ENCODE measurements at places on chromosomes 7 and 10.

- DNase-seq: no peak
These were observed 45.8 kb downstream of the GPR85 start for GRCh38 chr7:113040849-113041248.

GRCh38 chr10:129914960-129915359 is 49.1 kb downstream of the EBF3 start:
- peak; percentile 0 for DNase-seq

GRCh38 chr7:18294411-18294810 is 201.1 kb upstream of the HDAC9 start:
- no peak for DNase-seq

DNA sequence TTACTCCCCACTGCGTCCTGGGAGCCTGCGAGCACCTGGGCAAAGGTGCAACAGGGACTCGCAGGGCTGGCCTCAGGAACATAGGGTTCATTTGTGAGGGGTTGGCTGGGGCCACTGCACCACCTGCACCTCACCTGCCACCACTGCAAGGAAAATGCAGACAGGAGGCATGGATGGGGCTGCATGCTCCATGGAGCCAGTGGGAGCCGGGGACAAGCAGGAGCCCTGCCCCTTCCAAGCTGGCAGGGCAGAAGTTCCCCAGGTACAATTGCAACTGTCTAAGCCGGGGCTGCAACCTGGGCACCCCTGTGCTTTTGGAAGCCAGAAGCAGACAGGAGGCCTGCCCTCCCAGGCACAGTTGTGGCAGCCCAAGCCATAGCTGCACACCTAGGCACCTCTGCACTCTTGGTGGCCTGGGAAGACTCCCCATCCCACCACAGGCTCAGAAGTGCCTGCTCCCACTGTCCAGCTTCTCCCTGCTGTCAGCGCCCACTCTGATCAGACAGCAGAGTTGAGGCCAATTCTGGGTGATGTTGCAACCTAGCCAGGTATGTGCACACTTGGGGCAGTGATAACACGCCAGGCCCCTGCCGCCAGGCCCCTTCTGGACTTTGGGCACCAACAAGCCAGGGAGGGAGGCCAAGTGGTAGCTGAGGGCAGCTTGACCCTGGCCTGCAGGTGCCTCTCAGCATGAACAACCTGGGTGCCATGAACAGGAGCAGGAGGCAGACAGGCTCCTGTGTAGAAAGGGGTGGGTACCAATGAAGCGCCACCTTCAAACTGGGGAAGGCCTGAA is 58.2 kb downstream of the TMEM106B start:
- DNase-seq: no peak

DNA sequence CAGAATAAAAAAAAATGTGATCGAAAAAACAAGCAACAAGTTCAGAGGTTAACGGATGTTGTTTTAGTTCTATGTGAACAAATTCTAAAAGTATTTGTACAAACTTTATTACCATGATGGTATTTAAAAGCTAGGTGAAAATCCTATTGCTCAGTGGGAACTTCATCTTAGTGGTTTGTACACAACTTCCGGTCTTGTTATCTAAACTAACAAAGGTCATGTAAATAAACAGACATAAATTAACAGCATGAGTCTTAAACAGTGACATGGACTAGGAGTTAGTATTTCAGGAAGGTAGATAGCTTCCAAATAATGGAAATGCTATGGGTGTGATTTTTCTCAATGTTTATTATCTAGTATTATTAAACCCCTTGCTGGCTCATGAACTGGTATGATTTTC is 83.8 kb downstream of the SPAG6 start:
- no peak for DNase-seq

GRCh38 chr10:132963430-132963960 is 21.1 kb upstream of the CFAP46 start:
- no peak for DNase-seq

GRCh38 chr10:3438606-3439005 is 266.0 kb upstream of the PITRM1 start:
- no peak for DNase-seq

GRCh38 chr10:83935339-83935736 is 204.0 kb upstream of the GHITM start:
- DNase-seq: no peak

DNA sequence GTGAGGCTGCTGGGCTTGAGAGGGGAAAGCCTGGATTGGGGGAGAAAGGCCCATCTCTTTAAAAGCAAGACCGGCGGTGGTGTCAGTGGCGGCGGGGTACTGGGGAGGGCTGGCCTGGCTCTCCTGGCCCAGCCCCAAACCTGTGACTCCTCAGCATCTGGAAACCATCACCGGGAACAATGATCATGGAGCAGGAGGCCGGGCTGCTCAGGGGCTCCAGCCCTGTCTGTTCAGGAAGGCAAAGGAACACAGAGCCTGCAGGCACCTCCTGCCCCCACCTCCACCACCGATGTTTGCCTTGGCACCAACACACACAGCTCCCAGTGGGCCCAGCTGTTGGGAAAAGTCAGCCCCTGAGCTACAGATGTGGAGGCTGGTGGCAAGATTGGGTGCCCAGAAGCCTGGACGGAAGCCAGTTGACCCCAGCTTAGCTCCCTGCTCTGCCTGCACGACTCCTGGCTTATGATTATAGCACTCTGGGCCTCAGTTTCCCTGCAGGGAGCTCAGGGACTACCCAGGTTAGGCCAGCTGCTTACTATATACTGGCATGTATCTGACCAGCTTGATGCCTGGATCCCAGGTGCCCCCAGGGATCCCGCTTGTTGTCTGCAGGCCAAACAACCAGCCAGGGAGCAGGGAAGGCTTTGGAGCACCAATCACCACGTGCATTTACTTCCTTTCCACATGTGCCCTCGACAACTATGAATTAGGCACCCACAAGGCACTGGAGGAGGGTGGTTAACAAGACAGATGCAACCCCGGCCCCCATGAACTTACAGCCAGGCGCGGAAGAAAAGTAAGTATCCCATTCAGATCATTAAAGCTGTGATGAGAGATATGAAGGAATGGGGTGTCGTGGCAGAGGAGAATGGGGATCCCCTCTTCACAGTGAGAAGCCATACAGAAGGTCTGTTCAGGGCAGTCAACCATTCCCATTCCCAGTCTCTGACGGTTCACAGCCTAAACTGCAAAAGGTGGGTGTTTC is 37.3 kb downstream of the ZCCHC24 start:
- no peak for DNase-seq

GRCh38 chr7:157821959-157822687 is 485.3 kb downstream of the DNAJB6 start:
- no peak for DNase-seq

GRCh38 chr10:113138937-113139585 is 189.0 kb downstream of the TCF7L2 start:
- no peak for DNase-seq

DNA sequence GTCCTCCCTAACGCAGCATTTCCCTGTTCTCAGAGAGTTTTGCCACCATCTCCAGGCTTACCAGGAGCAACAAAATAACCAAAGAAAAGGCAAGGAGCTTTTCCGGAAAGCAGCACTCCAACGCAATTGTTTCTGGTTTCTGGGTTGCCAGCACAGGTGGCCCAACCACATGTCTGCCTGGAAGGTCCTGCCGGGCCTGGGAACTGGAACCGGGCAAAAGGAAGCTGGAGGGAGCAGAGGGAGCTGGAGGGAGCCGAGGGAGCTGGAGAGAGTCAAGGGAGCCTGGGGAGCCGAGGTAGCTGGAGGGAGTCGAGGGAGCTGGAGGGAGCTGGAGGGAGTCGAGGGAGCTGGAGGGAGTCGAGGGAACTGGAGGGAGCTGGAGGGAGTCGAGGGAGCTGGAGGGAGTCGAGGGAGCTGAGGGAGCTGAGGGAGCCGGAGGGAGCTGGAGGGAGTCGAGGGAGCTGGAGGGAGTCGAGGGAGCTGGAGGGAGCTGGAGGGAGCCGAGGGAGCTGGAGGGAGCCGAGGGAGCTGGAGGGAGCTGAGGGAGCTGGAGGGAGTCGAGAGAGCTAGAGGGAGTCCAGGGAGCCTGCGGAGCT is 54.6 kb downstream of the STK32C start:
- DNase-seq: no peak

DNA sequence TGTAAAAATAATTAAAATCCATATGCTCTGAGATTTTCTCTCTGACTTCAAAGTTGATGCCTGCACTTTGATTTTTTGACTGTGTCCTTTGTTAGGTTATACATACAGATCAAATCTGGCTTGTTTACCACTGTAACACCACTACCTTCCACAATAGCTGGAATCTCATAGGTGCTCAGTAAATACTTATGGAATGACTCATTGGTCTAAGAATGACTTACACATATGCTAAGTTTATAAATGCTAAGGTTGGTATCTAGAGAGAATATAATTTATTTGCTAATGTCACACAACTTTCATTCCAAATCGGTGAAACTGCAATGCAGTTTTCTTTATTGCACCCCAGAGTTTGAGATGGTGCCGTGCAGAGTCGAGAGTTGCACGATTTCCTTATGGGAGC is 578.5 kb downstream of the SH2D4B start:
- DNase-seq: no peak

GRCh38 chr7:151551820-151552219 is 32.1 kb upstream of the RHEB start:
- no peak for DNase-seq

DNA sequence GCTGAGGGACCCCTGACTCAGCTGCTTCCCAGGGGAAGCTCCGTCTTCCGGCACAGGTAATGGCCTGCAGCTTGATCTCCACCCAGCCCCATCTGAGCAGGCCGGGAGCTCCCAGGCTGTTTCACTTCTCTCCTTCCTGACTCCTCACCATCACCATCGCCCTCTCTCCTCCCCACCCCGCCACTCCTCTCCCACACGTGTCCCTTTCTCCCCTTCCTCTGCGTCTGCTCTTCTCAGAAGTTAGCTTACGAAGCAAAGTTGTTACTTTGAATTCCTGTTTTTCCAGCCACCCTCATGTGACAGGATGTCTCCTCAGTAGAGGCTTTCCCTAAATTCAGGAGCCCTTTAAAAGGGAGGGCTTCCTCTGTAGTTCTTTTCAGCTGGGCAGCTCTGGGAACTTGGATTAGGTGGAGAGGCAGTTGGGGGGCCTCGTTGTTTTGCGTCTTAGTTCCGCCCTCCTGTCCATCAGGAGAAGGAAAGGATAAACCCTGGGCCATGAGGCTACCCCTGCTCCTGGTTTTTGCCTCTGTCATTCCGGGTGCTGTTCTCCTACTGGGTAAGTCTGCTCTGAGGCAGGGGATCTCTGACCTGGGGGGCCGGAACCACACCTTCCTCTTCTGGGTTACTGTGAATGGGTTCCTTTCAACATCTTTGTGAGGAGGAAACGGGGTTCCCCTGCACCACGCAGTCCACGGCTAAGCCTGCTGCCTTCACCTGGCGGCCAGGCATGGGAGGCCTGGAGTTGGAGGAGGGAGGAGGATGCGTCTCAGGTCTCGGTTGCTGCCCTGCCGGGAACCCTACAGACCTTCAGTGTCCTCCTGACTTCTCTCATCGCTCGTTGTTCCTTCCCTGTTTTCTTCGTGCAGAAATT is at the start of gene MRC1:
Gene MRC1 (plus strand): TSS at position 378 of the 871 bp plus-strand sequence. CDS start 118 bp downstream, at position 496.
- DNase-seq: no peak

GRCh38 chr10:97640868-97641811 is 669 bp downstream of the PI4K2A start:
- DNase-seq: peak; percentile 32

GRCh38 chr7:87735360-87735759 is 107.2 kb downstream of the RUNDC3B start:
- no peak for DNase-seq

- DNase-seq: no peak
These were observed 48.9 kb downstream of the PARD3 start for GRCh38 chr10:34766266-34766600.

- DNase-seq: no peak
These were observed 261.5 kb downstream of the MALRD1 start for GRCh38 chr10:19310066-19310465.

- DNase-seq: no peak
These were observed 323.4 kb downstream of the GRID1 start for GRCh38 chr10:86043236-86043635.

- DNase-seq: no peak
These were observed 927.1 kb upstream of the MBL2 start for GRCh38 chr10:53699684-53700083.

- no peak for DNase-seq
These were observed 131.8 kb downstream of the TES start for GRCh38 chr7:116342125-116342524.

GRCh38 chr7:99292127-99292526 is 19.5 kb downstream of the MYH16 start:
- no peak for DNase-seq

DNA sequence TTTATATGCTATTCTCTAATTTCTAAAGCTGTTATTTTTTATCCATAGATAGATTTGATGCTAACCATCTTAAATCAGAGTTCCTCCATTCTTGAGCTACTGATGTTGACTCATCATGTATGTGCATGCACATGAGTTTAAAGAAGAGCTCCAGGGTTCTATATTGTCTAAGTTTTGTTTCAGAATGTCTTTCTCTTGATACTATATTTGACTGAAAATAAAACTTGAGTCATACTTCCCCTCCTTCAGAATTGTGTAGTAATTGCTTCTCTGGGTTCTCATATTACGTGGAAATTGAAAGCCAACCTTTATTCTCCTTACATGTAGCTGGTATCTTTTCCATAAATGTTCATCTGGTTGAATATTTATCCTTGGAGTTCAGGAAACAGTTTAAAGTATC is 89.4 kb downstream of the LRRTM3 start:
- DNase-seq: no peak

DNA sequence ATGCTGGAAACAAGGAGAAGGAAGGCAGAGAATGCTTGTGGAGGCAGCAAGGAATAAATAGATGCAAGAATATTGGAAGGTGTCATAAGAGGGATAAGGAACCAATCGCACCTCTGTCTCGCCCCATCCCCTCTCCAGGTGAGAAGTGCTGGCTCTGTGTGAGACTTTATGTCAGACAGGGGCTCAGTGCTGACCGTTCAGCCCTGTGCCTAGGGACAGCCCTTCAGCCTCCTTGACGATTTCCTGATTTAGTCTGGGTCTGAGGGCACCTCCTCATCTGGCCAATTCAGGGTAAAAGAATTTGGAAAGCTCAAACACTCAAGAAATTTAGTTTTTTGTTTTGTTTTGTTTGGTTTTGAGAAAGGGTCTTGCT is 54.9 kb downstream of the FAM241B start:
- no peak for DNase-seq

- no peak for DNase-seq
These were observed 24.5 kb downstream of the HHEX start for GRCh38 chr10:92714152-92714845.

- no peak for DNase-seq
These were observed 41.0 kb upstream of the CDK6 start for GRCh38 chr7:92877367-92877766.

All from CD4-positive, alpha-beta T cell treated with Interleukin-15 for 1 hour (primary cell).